Daoy (cell line): ENCODE measurements at places on chromosomes 16 and 17. TPM values are rescaled to one million over a fixed set of nuclear protein-coding genes. Genes with fewer than 3 reads are reported as not detected.

AMDHD2 gene
- total RNA-seq: 11.7 and 22.0 TPM in 2 replicates

ADGRG3 gene
- total RNA-seq: not detected in 2 replicates

ACSM2A gene
- not detected in 2 replicates for total RNA-seq

KRT9 gene
- not detected in 2 replicates for total RNA-seq

MRPL58 gene
- 155 and 172 TPM in 2 replicates for total RNA-seq

CCL8 gene
- not detected in 2 replicates for total RNA-seq

RAMP2 gene
- total RNA-seq: 2.7 TPM in 1 of 2 replicates, not detected in the other

KRT25 gene
- not detected in 2 replicates for total RNA-seq

ENPP7 gene
- total RNA-seq: not detected in 2 replicates

SLC16A11 gene
- not detected in 2 replicates for total RNA-seq

YPEL2 gene
- 0.54 and 2.1 TPM in 2 replicates for total RNA-seq

RHBDL1 gene
- 0.11 and 1.5 TPM in 2 replicates for total RNA-seq
